NCI-H2081 treated with DMSO at 0.1 percent for 48 hours (cell line): ENCODE measurements at places on chromosomes 13 and 19.

DNA sequence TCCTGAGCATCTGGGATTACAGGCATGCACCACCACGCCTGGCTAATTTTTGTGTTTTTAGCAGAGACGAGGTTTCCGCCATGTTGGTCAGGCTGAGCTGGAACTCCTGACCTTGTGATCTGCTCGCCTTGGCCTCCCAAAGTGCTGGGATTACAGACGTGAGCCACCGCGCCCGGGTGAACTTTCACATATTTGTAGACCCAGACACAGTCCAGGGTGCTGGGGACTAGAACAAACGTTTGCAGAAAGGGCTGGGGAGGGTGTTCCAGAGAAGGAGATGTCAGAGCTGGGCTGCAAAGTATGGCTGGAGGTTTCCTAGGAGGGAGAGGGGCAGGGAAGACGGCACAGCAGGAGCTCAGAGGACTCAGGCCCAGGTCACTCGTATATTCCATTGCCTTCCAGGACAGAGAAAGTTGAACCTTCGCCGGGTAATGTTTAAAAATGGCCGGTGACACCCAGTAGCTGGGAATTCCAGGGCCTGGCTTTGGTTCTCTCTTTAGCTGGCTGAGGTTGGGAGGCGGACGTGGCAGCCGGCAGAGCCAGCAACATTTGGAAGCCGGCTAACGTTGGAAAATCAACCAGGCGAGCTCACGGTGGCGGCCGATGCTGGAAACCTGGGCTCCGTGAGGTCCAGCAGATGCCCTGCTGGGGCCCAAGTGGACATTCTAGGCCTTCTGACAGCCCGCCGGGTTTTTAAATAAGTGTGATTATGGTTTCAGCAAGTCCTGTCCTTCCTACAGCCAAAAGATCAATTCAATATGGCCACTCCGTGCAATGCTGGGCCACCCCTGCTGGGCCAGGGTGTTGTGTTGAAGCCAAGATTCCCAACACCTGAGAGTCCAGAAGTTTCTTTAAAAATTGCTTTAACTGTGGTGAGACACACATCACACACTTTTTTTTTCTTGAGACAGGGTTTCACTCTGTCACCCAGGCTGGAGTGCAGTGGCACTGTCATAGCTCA, 41.5 kb downstream of the NFIC start:
- no peak for DNase-seq

DNA sequence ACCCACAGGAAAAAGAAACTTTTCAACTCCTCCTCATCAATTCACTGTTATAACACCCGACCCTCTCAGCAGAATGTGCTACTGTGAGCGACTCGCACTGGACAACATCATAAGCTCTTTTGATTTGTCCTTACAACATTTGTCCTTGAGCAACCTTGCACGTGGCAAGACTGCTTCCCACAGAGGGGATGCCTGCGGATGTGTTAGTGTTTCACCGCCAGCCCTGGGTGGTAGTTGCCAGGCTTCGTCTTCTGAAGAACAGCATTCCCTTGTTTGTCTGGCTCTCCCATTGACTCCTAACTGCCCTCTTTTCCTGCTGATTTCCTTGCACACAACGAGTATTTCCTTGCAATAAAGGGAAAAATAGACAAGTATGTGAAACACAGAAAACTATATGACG, 111.4 kb upstream of the SLC7A1 start:
- no peak for DNase-seq

DNA sequence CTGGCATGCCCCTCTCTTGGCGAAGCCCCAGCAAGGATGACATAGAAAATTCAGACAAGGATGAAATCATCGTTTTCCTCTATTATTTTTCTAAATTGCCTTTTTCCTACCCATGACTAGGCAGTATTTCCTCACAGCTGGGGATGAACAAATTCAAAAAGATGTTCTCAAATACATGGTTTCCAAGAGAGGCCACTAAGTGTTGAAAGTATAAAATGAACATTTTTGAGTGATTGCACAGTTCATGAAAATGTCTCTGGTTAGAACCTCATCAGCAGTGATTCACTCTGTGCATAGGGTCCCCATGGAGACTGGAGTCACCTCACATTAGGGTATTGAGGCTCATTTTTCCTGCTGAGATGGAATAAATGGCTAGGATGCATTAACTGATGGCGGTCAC, 373.7 kb downstream of the DNAJC15 start:
- no peak for DNase-seq

- DNase-seq = no peak
Observed at GRCh38 chr19:28184997-28185396, 1028.0 kb downstream of the UQCRFS1 start.

DNA sequence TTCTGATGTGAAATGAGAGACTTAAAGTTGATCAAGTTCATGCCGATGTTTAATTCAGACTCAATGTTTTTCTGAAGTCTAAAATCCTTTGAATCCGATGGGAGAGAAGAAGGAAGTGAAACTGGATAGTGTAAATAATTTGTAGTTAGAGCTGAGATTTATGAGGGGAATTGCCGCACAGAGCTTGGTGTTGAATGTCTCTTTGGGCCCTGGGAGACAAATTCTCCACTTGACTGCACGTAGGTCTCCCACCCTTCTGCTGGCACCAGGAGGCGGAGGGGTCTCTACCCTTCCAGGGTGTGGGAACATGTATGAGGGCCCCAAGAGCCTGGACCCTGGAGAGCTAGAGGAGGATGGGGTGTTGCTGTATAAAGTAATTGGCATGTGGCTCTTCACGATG, 140.8 kb upstream of the SERP2 start:
- DNase-seq = no peak

DNA sequence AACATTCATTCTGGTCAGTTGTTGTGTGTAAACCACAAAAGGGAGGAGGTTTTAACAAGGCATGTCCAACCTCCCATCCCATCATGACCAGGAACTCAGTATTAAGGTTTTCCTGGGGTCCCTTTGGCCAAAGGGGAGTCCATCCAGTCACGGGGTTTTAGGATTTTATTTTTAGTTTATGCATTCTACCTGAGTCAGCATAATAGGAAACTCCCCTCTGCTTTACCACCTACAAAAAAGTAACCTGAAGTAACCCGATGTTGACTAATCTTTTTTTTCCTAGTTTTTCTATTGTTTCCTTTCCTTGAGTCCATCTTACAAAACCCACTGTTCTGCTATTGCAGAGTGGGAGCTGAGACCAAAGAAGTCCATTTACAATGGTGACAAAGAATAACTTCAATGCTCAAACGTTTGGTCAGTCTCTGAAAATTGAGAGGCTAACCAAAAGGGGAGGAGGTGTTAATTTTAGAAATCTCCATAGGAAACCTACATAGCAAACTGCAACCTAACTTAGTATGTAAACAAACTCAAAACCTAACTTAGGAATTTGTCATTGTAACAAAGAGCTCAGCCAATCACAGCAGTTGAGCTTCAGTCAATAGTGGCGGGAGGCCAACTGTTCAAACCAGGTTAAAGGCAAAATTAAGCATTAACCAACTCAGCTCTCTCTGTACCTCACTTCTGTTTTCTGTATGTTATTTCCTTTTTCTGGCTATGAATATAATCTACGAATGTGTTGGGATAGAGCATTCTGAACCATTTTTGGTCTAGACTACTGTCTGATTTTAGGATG, 1954.1 kb downstream of the PCDH9 start:
- DNase-seq = no peak

DNA sequence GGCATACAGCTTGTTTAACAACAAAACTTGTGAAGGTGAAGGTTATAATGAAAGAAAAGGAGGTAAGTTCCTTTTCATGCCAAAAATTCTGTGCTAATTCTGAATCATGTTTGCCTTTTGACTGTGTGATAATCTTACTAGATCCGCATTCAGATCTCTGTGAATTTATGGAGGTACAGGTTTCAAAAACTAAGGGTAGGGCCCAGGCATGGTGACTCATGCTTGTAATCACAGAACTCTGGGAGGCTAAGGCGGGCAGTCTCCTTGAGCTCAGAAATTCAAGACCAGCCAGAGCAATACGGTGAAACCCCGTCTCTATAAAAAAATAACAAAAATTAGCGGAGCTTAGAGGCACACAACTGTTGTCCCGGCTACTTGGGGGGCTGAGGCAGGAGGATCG, 45.9 kb downstream of the PCDH9 start:
- DNase-seq = no peak

GRCh38 chr13:79227418-79227817, 178.6 kb downstream of the RBM26 start:
- no peak for DNase-seq

DNA sequence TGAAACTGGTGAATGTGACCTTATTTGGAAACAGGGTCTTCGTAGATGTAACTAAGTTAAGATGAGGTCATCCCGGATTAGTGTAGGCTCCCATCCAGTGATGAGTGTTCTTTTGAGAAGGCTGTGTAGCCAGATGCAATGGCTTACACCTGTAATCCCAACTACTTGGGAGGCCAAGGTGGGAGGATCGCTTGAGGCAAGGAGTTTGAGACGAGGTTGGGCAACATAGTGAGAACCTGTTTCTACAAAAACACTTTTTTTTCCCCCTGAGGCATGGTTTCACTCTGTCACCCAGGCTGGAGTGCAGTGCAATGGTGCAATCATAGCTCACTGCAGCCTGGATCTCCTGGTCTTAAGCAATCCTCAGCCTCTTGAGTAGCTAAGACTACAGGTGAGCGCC, 36.4 kb downstream of the FBN3 start:
- DNase-seq = no peak

DNA sequence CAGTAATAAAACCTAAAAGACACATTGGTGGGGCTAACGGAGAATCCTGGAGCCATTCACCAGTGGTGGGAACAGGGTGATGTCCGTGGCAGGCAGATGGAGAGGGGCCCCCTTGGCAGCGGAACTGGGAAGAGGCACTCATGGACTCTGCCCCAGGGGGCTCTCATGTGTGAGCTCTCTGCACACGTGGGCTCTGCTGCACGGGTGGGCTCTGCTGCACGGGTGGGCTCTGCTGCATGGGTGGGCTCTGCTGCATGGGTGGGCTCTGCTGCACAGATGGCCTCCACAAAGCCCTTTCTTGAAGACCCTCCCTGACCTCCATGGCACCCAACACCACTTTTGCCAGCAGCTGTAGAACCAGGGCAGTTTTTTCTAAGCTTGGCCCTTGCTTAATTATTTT, 52.3 kb downstream of the PARP4 start:
- DNase-seq = no peak

GRCh38 chr19:33432015-33432414, 58.5 kb downstream of the CEBPG start:
- no peak for DNase-seq

DNA sequence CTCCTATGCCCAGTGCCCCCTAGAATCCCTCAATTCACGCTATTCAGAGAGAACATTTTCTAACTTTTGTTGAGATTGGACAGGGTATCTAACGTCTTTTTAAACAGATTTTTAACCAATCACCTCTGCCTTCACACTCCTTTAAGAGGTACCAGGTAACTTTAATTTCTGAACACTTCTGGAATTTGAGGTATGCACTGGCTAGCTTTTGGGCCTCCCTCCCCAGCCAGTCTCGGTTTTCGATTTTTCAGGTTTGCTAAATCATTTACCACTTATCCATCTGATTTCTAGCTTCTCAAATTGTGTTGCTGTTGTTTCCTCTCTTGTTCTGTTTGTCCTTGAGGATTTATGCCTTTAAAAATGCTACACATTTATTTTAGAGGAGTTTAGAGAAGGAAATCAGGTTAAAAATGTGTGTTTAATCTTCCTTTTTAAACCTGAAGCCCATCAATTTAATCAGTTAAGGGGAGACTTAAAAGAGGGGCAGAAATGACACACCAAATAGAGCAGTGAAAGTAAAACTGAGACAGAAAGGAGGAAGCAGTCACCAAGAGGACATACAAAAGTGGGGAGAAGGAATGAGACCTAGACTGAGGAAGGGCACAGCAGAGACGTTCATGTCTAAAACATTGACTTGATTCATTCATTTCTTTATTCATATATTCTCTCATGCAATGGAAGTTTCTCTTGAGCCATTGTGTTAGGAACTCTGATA, 139.6 kb upstream of the HTR2A start:
- DNase-seq = no peak

- no peak for DNase-seq
Observed at GRCh38 chr13:98648686-98649085, 71.8 kb upstream of the STK24 start.

GRCh38 chr19:47781590-47782262, 3.2 kb downstream of the SELENOW start:
- no peak for DNase-seq

GRCh38 chr19:48997972-48998371, 4.3 kb downstream of the RUVBL2 start:
- DNase-seq = no peak

GRCh38 chr13:101775267-101775666, 322.8 kb downstream of the ITGBL1 start:
- DNase-seq = no peak
